ENCODE measurements at places on chromosomes 3 and 15.

GRCh38 chr3:139994891-139995290 is 59.9 kb downstream of the CLSTN2 start:
- H3K36me3 ChIP-seq = no peaks in the 10 kb centered on the region
- no peak overlapping the region for H3K27ac ChIP-seq

DNA sequence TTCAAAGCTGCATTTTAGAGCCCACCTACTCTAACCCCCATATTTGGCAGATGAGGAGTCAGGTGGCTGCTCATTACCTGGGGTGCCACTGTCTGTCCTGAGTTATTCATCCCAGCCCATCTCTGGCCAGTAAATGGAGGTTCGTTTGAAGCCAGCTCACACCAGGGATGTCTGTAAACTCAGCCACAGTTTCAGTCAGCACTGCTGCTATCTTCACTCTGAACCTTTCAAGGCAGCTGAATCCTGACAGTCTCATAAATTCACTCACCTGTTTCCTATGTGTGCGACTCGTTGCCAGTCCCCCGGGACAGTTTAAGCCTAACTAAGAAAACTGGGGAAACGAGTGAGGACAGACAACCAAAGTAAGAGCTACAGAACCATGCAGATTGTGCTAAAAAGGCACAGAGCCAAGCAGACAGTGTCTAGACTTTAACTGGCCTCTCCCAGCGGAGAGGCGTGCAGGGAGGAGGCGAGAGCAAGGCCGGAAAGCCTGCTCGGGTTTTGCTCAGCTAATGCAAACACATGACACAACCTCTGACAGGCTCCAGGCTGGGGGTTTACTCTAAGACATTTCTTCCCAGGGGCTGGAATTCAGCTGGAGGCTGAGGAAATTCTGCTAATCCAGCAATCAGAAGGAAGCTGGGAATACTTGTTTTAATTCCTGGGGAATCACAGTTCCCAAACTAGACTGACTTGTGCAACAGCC is 12.0 kb downstream of the FSTL1 start:
- H3K36me3 ChIP-seq = no peaks in the 10 kb centered on the region
- no peaks in the 10 kb centered on the region for H3K27me3 ChIP-seq
- peaks cover 34% of the 10 kb centered on the region for H3K4me1 ChIP-seq
- no peak overlapping the region for H3K4me3 ChIP-seq

DNA sequence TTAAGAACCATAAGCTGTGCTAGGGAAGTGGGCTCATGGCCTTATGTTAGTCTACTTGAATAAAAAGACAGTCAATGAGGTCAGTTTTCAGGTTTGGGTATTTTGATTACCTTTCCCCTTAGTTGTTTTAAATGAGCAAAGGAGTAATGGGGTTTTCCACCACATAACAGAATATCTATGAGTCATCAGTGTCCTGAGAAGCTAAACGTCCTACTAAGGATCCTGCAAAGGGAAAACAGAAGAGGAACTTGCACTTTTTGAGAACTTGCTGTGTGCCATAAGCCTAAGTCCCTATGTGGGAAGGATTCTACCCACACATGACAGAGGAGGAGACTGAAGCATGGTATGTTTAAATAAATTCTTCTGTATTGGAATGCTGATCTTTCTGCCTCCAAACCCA is 292.8 kb upstream of the TMC3 start:
- no peak overlapping the region for H3K4me3 ChIP-seq
- H3K4me1 ChIP-seq = no peaks in the 10 kb centered on the region
- H3K27me3 ChIP-seq = no peaks in the 10 kb centered on the region
- no peak for DNase-seq
- no peaks in the 10 kb centered on the region for H3K36me3 ChIP-seq
- no peak overlapping the region for H3K27ac ChIP-seq

GRCh38 chr15:51379390-51379789 is 37.9 kb downstream of the GLDN start:
- no peaks in the 10 kb centered on the region for H3K27me3 ChIP-seq
- no peak overlapping the region for H3K4me3 ChIP-seq
- no peak for DNase-seq
- peaks cover 11% of the 10 kb centered on the region for H3K4me1 ChIP-seq

DNA sequence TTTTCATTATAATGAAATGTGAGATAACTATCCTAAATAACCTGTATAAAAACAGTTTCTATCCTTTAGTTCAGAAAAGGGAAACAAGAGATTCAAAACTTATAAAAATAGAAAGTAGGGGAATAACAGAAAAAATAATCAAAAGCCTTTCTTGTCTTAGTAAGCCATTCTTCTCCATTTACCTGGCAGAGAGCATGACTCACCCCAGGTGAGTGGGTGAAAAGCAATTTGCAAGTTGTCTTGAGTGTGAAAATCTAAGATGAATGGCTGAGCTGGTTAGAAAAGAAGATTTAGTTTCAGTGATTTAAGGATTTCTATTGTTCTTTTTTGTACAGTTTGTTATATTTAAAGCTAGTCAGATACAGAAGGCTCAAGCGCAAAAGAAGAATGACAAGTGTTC is 702.0 kb downstream of the GRM7 start:
- DNase-seq = no peak
- no peak overlapping the region for H3K4me3 ChIP-seq

DNA sequence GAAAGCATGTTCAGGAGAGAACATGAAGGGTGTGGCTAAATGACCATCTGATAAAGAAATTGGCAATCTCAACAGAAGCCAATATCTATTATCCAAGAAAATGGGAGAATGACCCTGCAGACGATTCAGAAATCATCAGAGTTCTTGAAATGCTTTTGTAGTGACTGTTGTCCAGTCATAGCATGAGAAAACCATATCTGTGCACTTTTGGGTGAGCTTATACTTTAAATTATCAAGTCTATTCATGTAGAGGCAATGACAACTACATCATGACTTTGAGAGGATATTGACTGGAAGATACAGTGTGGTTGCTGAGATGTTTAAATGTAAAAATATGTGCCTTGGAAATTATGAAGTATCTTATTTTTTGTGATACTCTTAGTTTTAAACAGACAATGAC is 57.6 kb upstream of the AZI2 start:
- H3K27ac ChIP-seq = no peak overlapping the region
- no peaks in the 10 kb centered on the region for H3K36me3 ChIP-seq
- no peaks in the 10 kb centered on the region for H3K27me3 ChIP-seq
- no peak overlapping the region for H3K4me3 ChIP-seq

- no peak for DNase-seq
- no peak overlapping the region for H3K27ac ChIP-seq
- H3K36me3 ChIP-seq = no peaks in the 10 kb centered on the region
- no peaks in the 10 kb centered on the region for H3K4me1 ChIP-seq
Observed at GRCh38 chr3:159486580-159486979, 502.1 kb upstream of the IL12A start.

DNA sequence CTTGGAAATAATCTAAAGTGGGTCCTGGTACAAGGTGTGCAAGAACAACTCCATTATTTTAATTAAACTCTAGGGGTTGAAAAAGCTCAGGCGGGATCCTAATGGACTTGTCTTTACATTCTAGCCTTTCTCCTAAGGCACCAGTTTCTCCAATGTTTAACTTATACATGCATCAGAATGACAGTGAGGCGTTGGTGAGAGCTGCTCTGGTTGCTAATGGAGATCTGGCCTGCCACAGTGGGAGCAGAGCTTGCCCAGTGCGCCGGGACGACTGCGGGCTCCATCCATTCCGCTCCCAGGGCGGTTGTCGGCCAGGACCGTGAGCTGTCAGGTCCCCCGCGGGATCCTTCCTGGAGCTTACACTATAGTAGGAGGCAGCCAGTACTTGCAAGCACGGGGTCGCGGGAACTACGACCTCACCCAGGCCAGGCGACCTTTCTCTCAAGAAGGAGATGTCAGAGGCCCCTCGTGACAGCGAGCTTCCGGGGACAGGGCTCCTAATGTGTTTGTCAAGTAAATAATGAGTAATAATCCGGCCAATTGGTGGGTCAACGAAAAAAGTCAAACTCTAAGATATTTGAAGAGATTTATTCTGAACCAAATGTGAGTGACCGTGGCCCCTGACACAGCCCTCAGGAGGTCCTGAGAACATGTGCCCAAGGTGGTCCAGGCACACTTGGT is 991 bp upstream of the HIGD1A start:
- peaks cover 41% of the 10 kb centered on the region for H3K4me1 ChIP-seq
- DNase-seq = no peak
- H3K36me3 ChIP-seq = no peaks in the 10 kb centered on the region
- peak overlapping the region; percentile 67 for H3K4me3 ChIP-seq
- no peaks in the 10 kb centered on the region for H3K27me3 ChIP-seq

- H3K4me3 ChIP-seq = no peak overlapping the region
- no peak for DNase-seq
- no peaks in the 10 kb centered on the region for H3K4me1 ChIP-seq
- H3K27ac ChIP-seq = no peak overlapping the region
Observed at GRCh38 chr3:127384717-127385539, 97.1 kb upstream of the PRR20G start.

DNA sequence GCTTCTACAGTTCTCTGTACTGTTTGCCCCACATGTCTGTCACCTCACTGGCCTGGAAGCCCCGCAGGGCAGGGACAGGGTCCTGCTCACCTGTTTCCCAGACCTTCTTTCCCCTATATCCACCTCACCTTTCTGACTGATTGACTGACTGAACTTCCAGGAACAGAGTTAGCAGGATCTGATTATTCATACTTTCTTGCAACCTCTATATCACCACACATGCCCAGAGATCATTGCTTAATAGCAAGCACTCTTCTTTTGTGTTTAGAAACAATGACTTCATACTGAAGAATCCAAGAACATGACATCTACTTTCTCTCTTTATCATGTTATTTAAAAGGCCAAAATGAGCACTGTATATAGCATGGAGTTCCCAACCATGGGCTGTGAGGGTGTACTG is 18.0 kb upstream of the CLEC3B start:
- H3K27ac ChIP-seq = no peak overlapping the region
- H3K4me3 ChIP-seq = no peak overlapping the region
- no peak for DNase-seq

GRCh38 chr3:125374501-125374995 is 577 bp downstream of the ZNF148 start:
- no peaks in the 10 kb centered on the region for H3K4me1 ChIP-seq
- H3K27me3 ChIP-seq = no peaks in the 10 kb centered on the region
- peak overlapping the region; percentile 83 for H3K4me3 ChIP-seq
- DNase-seq = no peak
- peak overlapping the region; percentile 94 for H3K27ac ChIP-seq

DNA sequence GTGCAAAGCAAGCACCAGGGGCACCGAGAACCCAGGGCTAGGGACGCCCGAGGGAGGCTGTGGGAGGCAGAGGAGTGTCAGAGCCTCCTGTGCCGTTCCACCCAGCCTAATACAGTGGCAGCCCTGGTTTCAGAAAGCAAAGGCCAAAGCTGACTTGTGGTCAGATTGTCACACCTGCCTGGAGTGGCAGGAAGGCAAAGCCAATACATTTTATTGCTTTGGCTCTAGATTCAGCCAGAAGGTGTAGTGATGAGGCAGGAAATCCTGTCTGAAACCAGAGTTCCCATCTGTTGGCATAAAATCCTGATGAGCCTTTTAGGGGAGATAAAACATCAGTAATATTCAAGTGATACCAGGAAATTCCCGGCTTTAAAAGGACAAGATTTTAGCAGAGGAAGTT is 168.3 kb downstream of the SLCO3A1 start:
- no peaks in the 10 kb centered on the region for H3K36me3 ChIP-seq
- H3K27me3 ChIP-seq = no peaks in the 10 kb centered on the region
- no peak for DNase-seq

DNA sequence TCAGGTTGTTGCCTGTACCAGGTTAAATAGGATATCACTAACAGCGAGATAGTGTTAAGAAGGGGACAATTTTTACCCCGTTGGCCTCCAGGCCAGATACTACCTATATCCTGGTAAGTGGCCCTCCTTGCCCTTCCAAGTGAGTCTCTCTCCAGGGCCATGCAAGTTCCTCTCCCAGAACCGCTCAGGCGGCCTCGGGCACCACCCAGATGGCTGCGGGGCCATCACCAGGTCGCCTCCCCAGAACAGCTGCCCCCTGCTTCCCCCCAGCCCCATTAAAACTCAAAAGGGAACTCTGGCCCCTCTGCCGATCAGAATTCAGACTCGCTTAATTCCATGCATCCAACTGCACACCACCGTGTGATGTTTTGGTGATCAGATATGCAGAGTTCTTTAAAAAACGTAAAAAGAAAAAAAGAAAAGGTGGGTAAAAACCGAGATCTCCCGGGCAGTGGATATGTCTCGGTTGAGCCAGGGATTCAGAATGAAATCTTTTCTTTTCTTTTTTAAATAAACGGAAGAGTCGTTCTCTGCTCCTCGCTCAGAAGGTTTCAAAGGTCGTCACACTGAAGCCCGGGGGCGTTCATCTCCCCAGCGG is 1.9 kb upstream of the TRIM71 start:
- peak overlapping the region; percentile 31 for H3K4me3 ChIP-seq
- DNase-seq = no peak
- H3K27ac ChIP-seq = no peak overlapping the region
- peaks cover 50% of the 10 kb centered on the region for H3K27me3 ChIP-seq
- H3K36me3 ChIP-seq = no peaks in the 10 kb centered on the region

DNA sequence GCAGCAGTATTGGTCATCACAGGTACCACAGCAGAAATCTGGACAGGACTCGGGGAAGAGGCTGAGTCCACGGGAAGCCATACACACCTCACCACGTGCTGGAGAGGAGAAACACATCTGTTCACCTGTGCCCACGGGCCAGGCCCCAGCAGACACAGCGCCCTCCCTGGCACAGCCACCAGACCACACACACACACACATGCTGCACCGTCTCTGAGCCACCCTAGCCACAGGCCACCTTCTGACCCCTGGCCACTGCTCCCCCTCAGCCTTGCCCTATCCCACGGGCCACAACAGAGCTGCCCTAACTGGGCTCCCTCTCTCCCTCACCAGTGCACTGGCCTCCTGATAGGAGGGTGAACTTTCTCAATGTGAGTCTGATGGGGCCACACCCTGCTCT is 2.8 kb downstream of the SHISA5 start:
- no peaks in the 10 kb centered on the region for H3K36me3 ChIP-seq
- no peak overlapping the region for H3K27ac ChIP-seq
- no peaks in the 10 kb centered on the region for H3K27me3 ChIP-seq
- no peak for DNase-seq
- peaks cover 22% of the 10 kb centered on the region for H3K4me1 ChIP-seq

DNA sequence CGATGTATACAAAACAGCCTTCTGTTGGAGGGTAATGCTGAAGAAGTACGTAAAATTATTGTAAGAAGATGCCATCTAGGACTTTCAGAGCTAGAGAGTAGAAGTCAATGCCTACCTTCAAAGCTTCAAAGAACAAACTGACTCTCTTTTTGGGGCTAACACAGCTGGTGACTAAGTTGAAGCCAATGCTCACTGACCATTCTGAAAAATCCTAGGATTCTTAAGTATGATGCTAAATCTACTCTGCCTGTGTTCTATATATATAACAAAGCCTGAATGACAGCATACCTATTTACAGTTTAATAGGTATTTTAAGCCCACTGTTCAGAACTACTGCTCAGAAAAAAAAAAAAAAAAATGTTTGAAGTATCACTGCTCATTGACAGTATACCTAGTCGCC is 18.9 kb downstream of the ADPGK start:
- no peaks in the 10 kb centered on the region for H3K27me3 ChIP-seq
- no peak for DNase-seq
- H3K27ac ChIP-seq = no peak overlapping the region
- no peak overlapping the region for H3K4me3 ChIP-seq

Data from tibial nerve (tissue), 4 donors.